ENCODE measurements at places on chromosomes 5 and 9.

- no peak for DNase-seq
Measured at GRCh38 chr5:78008356-78008967, 232.3 kb upstream of the TBCA start.

DNA sequence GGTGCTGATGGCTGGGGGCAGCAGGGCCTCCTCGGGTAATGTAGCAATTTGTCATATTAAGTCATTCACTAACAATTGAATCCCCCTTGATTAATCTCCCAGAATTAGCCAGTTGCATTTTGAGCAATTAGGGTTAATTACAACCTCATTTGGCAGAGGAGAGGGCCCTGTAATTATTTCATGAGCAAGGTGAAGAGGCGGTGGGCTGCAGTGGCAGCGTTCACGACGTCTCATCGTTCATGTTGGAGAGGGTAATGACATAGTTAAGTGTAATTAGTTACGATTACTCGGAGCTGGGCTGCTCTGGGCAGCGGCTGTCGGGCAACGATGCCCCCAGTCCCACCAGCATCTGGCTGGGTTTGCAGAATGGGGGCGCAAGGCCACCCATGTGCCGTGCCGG lies 46.0 kb downstream of the NEK6 start:
- DNase-seq, result no peak

- DNase-seq, result no peak
Measured at GRCh38 chr5:1375871-1376810, 31.2 kb upstream of the CLPTM1L start.

DNA sequence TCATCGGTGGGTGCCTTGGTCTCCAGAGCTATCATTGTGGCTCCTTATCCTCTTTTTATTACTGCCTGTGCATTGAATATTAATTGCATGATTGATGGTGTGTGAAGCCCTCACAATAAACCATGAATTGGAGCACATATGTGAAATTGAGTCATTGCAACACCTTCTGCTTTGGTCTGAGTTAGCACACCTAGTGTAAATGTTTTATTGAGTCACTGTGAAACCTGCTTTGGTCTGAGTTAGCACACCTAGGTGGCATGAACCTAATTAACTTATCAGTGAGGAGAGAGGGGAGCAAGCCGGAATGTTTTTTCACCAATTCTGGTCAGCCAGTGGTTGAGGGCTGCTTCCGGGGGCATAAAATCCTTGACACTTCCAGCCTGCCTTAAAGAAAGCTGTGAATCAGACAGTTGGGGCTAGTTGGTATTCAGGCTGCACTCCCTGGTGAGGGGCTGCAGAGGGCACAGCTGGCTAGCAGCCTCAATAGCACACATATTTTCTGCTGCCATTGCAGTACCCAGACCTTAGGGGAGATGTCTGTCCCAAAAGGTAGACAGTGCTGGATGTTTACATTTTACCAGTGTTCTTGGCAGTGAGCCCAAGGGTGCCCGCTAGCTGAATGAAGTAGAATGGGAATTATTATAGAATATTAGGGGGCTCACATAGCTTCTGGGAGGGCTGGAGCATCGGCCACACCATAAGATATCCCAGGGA lies 76.5 kb upstream of the GOLM1 start:
- DNase-seq, result no peak

All from Right ventricle myocardium superior (tissue), 1 donor.